OCI-LY7 (cell line): ENCODE measurements at places on chromosomes 11 and 22. TPM values are rescaled to one million over a fixed set of nuclear protein-coding genes. Genes with fewer than 3 reads are reported as not detected.

YPEL4 gene
- 0.52 and 0.55 TPM in 2 replicates for total RNA-seq

OR8A1 gene
- not detected in 2 replicates for total RNA-seq

SYCE3 gene
- not detected in 2 replicates for total RNA-seq

CRYAB gene
- total RNA-seq = not detected in 2 replicates

KCNK7 gene
- total RNA-seq = 0.68 and 1.6 TPM in 2 replicates

MMP10 gene
- total RNA-seq = not detected in 2 replicates

NRGN gene
- total RNA-seq = 15.3 and 16.9 TPM in 2 replicates

CHST1 gene
- not detected in 2 replicates for total RNA-seq

APOBEC3A gene
- not detected in 2 replicates for total RNA-seq

C11orf91 gene
- not detected in 2 replicates for total RNA-seq

FAM227A gene
- total RNA-seq = 0.57 and 0.72 TPM in 2 replicates

HOATZ gene
- total RNA-seq = not detected in 2 replicates

SYNGR1 gene
- 22.5 and 23.3 TPM in 2 replicates for total RNA-seq

CD3D gene
- not detected in 2 replicates for total RNA-seq

SYT12 gene
- 0.72 and 0.87 TPM in 2 replicates for total RNA-seq

GAL gene
- total RNA-seq = not detected in 2 replicates

MICALL1 gene
- total RNA-seq = 25.7 and 32.1 TPM in 2 replicates

OR51M1 gene
- total RNA-seq = not detected in 2 replicates

LDHA gene
- 700 and 1,156 TPM in 2 replicates for total RNA-seq

BATF2 gene
- 0.61 and 0.70 TPM in 2 replicates for total RNA-seq

RAB30 gene
- total RNA-seq = 132 TPM in 2 replicates

TPBGL gene
- not detected in 2 replicates for total RNA-seq

HBB gene
- not detected in 2 replicates for total RNA-seq

FGF19 gene
- total RNA-seq = not detected in 2 replicates

KBTBD4 gene
- total RNA-seq = 18.4 and 18.6 TPM in 2 replicates

SLC25A18 gene
- total RNA-seq = not detected in 2 replicates

BLID gene
- total RNA-seq = not detected in 2 replicates

SCGB1A1 gene
- not detected in 2 replicates for total RNA-seq

GTPBP1 gene
- 95.0 and 97.5 TPM in 2 replicates for total RNA-seq

CRYBA4 gene
- 1.3 TPM in 1 of 2 replicates, not detected in the other for total RNA-seq

MB gene
- total RNA-seq = not detected in 2 replicates

H19 gene
- total RNA-seq = not detected in 2 replicates

MGAT3 gene
- total RNA-seq = 34.1 and 44.3 TPM in 2 replicates

SERGEF gene
- 42.2 and 43.8 TPM in 2 replicates for total RNA-seq

PNPLA5 gene
- 0.15 TPM in 1 of 2 replicates, not detected in the other for total RNA-seq

CHRM4 gene
- 0.24 TPM in 1 of 2 replicates, not detected in the other for total RNA-seq
